ENCODE measurements at places on chromosomes 5 and 9. TPM values are rescaled to one million over a fixed set of nuclear protein-coding genes. Genes with fewer than 3 reads are reported as not detected.

DNA sequence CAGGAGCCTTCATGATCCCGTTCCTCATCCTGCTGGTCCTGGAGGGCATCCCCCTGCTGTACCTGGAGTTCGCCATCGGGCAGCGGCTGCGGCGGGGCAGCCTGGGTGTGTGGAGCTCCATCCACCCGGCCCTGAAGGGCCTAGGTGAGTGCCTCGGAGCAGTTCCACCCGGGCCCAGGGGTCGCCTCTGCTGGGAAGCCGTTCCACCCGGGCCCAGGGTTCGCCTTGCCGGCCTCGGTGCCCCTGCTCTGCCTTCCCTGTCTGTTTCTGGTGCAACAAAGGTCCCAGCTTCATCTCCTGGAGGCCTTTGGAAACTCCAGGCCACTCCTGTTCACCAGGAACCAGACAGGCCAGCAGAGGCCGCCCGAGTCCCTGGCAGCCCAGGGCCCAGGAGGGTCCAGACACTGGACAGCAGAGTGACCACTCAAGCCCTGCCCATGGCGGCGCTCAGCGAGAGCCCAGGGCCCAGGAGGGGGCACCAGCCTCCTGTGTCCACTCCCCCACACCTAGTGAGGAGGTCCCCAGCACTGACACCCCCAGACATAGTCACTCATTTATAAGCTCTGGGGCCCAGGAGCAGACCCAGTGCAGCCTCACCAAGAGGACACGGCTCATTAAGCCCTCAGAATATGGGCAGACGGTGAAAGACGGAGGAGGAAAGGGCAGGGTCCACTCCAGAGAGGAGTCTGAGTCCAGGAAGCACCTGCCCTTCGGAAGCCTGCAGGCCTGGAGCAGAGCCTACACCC is 7.5 kb downstream of the SLC6A19 start:
- no peak for DNase-seq

- DNase-seq, result peak; percentile 6
These were observed 83.5 kb upstream of the RIOK2 start for GRCh38 chr5:97266576-97266975.

- DNase-seq, result no peak
These were observed 61.6 kb downstream of the ENTREP1 start for GRCh38 chr9:69386651-69387050.

The IFNA13 gene
- total RNA-seq, result not detected

DNA sequence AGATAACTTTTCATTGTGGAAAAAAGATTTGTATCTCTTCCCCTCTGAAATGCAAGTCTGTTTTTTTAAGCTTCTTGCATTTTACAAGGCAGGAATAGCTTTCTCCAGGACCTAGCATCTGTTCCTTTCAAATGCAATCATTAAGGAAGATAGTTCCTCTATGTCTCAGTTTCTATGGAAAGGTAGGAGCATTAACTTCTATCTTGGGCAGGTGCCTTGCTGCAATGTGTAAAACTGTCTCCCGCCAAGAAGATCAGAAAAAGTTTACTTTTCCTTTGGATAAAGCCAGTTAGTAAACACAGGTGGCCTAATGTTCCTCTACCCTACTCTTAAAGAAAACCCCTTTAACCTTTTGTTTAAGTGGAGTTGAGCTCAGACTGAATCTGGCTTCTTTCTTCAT is 560.6 kb upstream of the CYLC2 start:
- no peak for DNase-seq

The BHMT2 gene
- total RNA-seq, result 0.56 TPM

The EFNA5 gene
- total RNA-seq, result 1.6 TPM

GRCh38 chr5:168192120-168192519 is 99.3 kb upstream of the WWC1 start:
- DNase-seq, result no peak

- no peak for DNase-seq
These were observed 11.5 kb downstream of the PRRX2 start for GRCh38 chr9:129676975-129677374.

- no peak for DNase-seq
These were observed 801.5 kb upstream of the DMAC1 start for GRCh38 chr9:8600914-8601680.
